ENCODE measurements at places on chromosomes 7 and 10.

DNA sequence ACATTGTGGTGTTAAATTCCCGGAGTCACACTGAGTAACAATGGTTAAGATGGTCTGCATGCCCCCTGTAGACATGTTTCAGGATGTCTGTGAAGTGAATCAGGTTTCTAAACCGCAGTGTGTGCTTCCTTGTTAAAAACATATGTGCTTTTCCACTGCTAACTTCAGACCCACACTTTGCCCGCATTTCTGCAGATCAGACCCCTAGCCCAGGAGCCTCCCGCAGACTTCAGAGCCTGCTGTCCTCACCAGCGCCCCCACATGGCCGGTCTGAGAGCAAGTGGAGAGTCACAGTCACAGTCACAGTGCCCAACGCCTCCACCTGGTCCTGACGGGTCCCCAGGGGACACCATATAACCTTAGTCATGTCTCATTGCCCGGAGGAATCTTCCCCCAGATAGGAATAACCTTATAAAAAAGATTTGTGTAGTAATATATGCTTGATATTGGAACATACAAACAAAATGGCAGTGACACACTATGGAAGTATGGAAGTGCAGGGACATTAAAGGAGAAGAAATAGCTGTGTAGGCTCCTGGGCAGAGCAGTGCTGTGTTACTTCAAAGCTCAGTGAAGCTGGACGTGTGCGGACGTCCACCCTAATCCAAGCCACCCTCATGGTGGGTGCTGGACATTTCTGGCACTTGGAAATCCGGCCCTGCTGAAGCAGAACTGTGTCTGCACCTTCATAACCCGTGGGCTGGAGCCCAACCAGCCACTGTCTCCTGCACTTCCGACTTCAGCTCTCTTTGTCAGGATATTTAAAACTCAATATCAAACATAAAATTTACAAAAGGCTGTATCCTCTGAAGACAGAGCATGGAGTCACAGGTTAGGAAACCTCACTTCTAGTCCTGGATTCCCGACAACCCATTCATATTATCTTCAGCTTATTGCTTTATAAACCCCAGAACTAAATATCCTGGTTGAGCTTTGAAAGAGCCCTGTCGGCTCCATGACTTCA, 29.0 kb downstream of the GSTO2 start:
- no peaks in the 10 kb centered on the region for H3K27me3 ChIP-seq
- H3K4me1 ChIP-seq = peaks cover 19% of the 10 kb centered on the region
- H3K4me3 ChIP-seq = no peak overlapping the region
- no peaks in the 10 kb centered on the region for H3K36me3 ChIP-seq

- no peaks in the 10 kb centered on the region for H3K36me3 ChIP-seq
- no peaks in the 10 kb centered on the region for H3K27me3 ChIP-seq
- H3K4me1 ChIP-seq = peaks cover 5% of the 10 kb centered on the region
- DNase-seq = no peak
- no peak overlapping the region for H3K27ac ChIP-seq
Measured at GRCh38 chr10:63527401-63527800, 6.2 kb downstream of the REEP3 start.

DNA sequence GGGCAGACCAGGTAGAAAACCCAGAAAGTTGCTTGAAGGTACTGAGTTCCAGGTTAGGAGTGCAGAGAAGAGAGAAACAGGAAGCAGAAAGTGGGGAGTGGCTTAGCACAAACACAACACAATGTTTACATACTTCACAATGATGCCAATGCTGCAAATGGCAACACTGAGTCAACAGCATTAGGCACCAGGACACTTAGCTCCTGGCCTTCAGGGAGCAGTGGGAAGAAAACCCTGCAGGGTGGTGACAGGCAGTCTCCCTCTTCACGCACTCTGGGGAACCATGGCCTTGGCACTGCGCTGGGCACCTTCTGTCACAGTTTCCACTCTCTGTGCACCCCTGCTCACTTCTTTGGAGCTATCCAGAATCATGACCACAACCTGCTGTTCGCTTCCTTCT, 7.3 kb downstream of the ICA1 start:
- H3K4me1 ChIP-seq = no peaks in the 10 kb centered on the region
- no peak for DNase-seq
- H3K27ac ChIP-seq = no peak overlapping the region
- no peaks in the 10 kb centered on the region for H3K36me3 ChIP-seq

- no peaks in the 10 kb centered on the region for H3K27me3 ChIP-seq
- DNase-seq = no peak
- peaks cover 9% of the 10 kb centered on the region for H3K4me1 ChIP-seq
- no peak overlapping the region for H3K4me3 ChIP-seq
Measured at GRCh38 chr10:113041841-113042750, 92.0 kb downstream of the TCF7L2 start.

DNA sequence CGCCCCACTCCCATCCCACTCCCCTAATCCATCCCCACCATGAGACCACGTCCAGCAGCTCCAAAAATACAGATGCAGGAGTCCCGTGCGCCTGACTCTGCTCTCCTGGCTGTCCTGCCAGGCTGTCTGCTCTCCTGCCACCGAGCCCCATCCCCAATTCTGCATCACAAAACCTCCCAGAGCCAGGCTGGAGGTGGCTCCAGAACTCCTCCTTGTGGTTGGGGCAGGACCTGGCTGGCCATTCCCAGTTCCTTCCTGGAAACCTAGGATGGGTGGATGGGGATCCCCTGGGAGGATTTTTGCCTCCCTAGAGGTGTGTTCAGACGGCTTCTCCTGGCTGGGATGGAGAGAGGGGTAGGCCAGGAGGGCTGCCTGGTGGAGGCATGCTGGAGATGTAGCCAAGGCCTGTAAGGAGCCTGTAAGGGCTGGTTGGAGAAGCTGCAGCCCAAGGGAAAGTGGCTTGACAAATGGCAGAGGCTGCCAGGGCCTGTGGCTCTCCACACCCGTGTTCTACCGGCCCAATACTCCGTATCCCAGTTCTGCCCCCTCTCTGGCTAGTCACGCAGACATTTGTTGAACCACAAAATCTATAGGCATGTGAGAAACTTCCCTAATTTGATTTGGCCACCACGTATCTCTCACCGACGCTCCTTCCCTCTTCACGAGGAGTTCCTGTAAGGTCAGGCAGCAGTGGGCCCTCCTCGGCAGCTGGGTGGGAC, 99.3 kb downstream of the ARHGAP22 start:
- H3K4me1 ChIP-seq = peaks cover 21% of the 10 kb centered on the region
- H3K36me3 ChIP-seq = no peaks in the 10 kb centered on the region
- DNase-seq = no peak
- no peak overlapping the region for H3K4me3 ChIP-seq

DNA sequence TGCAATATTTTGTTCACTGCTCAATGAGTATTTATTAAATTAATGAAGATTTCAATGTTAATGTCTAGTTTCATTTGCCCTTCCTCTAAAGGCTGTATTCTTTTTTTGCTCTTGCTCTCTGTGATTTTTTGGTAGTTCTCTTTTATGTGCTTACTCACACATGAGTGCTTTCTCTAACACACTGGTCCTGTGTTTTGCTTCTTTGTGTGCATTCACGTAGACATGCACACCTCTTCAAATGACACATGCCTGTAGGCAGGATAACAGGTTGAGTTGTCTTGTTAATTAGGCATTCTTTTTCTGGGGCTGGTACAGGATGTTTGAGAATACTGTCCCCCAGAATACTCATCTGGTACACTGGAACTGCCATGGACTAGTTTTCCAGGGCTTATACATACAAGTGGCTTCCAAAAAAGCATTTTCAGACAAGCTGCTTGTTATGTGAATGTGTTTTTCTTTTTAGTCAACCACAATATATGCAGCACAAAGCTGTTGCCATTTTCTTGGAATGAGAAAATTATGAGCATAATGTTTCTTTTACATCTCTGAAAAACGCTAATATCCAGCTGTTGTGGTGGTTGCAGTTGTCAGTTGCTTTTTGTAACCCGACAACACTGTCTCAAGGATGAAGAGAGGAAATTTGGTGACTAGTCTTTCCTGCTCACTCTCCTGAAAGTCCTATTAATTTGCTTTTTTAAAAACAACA, 416.4 kb downstream of the AUTS2 start:
- H3K27me3 ChIP-seq = no peaks in the 10 kb centered on the region
- no peak overlapping the region for H3K27ac ChIP-seq
- no peak for DNase-seq
- H3K4me1 ChIP-seq = peaks cover 9% of the 10 kb centered on the region
- H3K36me3 ChIP-seq = no peaks in the 10 kb centered on the region

GRCh38 chr7:51456431-51457060, 139.9 kb upstream of the COBL start:
- H3K4me3 ChIP-seq = no peak overlapping the region
- no peak for DNase-seq
- H3K4me1 ChIP-seq = peaks cover 7% of the 10 kb centered on the region
- H3K27ac ChIP-seq = no peak overlapping the region
- no peaks in the 10 kb centered on the region for H3K27me3 ChIP-seq

DNA sequence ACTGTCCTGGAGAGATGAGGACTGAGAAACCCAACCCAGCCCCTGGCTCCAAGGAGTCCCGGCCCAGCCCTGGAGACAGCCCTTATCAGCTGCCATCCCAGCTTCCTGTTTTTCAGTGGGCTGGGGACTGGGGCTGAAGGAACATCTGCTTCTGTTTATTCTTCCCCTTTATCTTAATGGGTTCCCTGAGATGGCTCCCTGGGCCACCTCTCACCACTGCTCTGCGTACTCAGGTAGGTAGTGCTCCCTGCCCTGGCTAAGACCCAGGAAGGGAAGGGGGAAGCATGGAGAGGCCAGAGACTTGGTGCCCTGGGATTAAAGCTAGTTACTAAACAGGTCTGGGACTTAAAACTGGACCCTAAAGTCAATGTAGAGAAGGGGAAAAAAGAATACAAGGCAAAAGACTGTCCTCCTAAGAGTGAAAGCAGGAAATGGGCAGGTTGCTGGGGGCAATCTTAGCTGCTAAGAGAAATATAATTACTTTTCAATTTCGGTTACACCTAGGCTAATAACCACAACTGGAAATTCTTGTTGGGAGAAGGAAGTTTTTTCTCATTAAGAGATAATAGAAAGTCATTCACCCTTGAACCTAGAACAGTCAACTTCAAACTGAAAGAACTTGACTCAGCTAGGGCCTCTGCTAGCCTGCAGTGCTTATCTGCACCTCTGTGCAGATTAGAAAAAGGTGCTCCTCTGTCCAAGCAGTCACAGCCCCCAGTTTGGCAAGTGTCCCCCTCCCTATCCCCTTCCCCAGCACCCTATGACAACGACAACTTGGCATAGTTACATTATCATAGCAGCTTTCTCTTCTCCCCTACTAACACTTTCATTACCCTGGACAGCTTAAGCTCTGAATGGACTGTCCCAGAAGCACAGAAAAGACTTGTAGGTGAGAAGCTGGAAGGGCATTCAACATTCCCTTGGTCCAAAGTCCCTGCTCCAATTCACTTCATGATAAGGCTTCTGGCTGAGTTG, 65.6 kb upstream of the KDM7A start:
- no peak overlapping the region for H3K4me3 ChIP-seq
- no peaks in the 10 kb centered on the region for H3K4me1 ChIP-seq
- DNase-seq = no peak
- no peaks in the 10 kb centered on the region for H3K27me3 ChIP-seq
- H3K36me3 ChIP-seq = no peaks in the 10 kb centered on the region
- H3K27ac ChIP-seq = no peak overlapping the region

DNA sequence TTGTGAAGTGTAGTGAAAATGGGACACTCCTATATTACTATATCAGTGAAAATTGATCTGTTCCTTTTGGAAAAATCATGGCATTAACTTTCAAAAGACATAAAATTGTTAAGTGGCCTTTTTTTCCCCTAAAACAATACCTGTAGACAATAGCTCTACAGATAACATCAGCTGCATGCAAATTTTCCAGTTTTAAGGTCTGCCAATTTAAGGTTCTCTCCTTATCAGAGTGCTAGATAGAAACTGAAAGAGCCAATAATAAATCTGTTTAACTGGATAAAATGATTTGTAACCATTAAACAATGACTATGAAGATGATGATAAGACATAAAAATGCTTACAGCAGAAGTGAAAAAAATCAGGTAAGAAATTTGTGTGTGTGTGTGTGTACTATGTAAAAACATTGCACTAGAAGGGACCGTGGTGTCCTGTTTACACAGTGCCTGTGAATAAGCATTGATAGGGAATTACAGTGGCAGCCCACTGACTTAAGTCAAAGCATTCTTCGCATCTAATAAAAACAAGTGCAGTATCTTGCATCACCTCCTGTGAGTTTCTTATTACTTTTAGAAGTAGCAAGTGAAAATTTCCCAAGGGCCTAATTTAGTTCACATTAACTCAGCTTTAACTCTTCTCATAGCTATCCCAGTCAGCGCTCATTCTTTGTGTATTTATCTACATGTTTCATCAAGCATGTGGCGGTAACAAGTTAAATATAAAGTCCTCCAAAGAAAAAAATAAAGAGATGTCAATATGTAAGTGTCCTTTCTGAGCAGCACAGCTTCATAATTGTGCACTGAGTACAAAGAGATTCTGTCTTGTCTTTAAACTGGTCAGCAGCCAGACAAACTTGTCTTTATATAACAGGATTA, 261.9 kb downstream of the ARL4A start:
- H3K27ac ChIP-seq = no peak overlapping the region
- H3K36me3 ChIP-seq = no peaks in the 10 kb centered on the region
- no peaks in the 10 kb centered on the region for H3K4me1 ChIP-seq
- H3K27me3 ChIP-seq = no peaks in the 10 kb centered on the region

- no peaks in the 10 kb centered on the region for H3K36me3 ChIP-seq
- no peak overlapping the region for H3K4me3 ChIP-seq
- no peaks in the 10 kb centered on the region for H3K4me1 ChIP-seq
- no peak for DNase-seq
Measured at GRCh38 chr10:97766996-97767924, 4.5 kb downstream of the SFRP5 start.

- H3K36me3 ChIP-seq = no peaks in the 10 kb centered on the region
- no peak for DNase-seq
- no peak within 1 kb of the TSS for H3K27ac ChIP-seq
- no peak within 1 kb of the TSS for H3K4me3 ChIP-seq
Measured at GRCh38 chr7:1669954-1670893, at the start of gene ELFN1. ELFN1 (plus strand) TSS chr7:1670277; CDS start chr7:1744597, 74,320 bp downstream.

DNA sequence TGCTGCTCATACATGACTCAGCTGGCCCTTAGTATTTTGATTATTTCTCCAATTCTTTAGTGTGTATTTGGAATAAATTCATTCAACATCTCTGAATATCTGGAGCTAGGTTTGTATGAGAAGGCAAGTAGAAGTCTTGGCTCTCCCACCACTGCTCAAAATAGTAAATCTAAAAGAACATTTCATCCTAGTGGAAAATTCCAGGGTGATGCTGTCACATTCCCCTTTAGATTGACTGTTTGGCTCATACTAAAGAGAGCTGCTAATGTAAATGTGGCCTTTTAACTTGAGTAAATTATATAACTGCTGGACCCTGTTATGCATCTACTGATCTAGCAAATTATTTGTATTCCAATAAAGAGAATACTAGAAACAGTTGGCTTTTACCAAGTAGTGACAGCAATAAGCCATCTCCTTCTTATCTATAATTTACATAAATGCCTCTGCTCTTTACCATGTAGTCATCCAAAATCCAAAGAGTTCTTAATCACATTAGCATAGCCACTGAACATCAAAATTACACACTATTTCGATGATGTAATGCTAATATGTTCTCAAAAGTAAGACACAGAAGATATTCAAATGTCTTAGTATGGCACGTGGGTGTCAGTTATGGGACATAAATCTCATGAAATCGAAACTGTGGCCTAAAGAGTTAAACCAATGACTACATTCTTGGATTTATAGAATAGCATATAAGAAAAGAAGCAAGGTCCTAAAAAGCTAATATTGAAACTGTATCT, 86.9 kb upstream of the KCND2 start:
- H3K4me1 ChIP-seq = no peaks in the 10 kb centered on the region
- no peak overlapping the region for H3K4me3 ChIP-seq
- no peak for DNase-seq
- no peaks in the 10 kb centered on the region for H3K27me3 ChIP-seq
- H3K36me3 ChIP-seq = no peaks in the 10 kb centered on the region

- H3K4me1 ChIP-seq = peaks cover 4% of the 10 kb centered on the region
- no peak for DNase-seq
- no peak overlapping the region for H3K4me3 ChIP-seq
- no peaks in the 10 kb centered on the region for H3K36me3 ChIP-seq
- no peaks in the 10 kb centered on the region for H3K27me3 ChIP-seq
- H3K27ac ChIP-seq = no peak overlapping the region
Measured at GRCh38 chr10:87523731-87524130, 19.0 kb downstream of the MINPP1 start.

Data from ovary (tissue), 10 donors.